Trophoblast cell (in vitro differentiated cells and primary cell): ENCODE measurements at places on chromosomes 16 and 17.

- no peak for DNase-seq
Measured at GRCh38 chr17:72205822-72206221, 85.0 kb downstream of the SOX9 start.

DNA sequence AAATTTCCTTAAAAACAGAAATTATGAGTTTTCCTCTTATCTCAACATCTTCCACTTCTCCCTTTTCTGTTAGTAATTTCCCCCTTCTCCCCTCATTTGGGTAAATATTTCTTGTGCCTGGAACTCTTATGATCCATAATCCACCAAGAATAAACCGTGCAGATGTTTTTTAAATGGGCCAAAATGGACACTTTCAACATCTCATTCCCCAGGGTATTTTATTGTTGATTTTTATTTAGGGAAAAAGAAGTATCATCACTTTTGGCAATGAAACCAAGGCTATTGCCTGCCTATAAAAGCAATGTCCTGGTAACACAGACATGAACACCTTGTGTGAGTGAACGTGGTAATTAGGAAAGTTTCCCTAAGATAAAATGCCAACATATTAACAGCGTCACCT, 54.6 kb downstream of the IRX6 start:
- no peak for DNase-seq

- no peak for DNase-seq
Measured at GRCh38 chr17:48406936-48407567, 23.0 kb downstream of the SKAP1 start.

- DNase-seq: no peak
Measured at GRCh38 chr16:81460075-81460474, 15.5 kb downstream of the CMIP start.

GRCh38 chr16:23650674-23651416, 9.6 kb downstream of the DCTN5 start:
- DNase-seq: no peak

GRCh38 chr16:946048-946395, 24.8 kb downstream of the LMF1 start:
- DNase-seq: peak; percentile 63
